Fibroblast of pulmonary artery (primary cell): ENCODE measurements at places on chromosomes 12 and 14.

DNA sequence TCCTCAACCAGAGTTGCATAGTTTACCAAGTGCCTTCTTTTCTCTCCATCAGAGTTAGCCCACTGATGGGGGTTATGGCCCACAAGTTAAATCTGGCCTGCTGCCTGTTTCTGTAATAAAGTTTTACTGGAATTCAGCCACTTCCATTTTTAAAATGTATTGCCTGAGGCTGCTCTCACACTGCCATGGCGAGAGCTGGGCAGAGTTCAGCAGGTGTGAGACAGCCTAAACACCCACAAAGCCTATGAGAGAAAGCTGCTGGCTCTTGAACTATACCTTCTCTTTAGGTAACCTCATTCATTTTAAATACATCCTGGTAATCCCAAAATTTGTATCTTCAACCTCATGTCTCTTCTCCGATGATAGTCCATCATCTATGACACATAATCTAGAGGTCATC lies 86.1 kb downstream of the BCL2L14 start:
- DNase-seq, result no peak

GRCh38 chr12:105626653-105627052 lies 296.2 kb downstream of the C12orf75 start:
- DNase-seq, result no peak

DNA sequence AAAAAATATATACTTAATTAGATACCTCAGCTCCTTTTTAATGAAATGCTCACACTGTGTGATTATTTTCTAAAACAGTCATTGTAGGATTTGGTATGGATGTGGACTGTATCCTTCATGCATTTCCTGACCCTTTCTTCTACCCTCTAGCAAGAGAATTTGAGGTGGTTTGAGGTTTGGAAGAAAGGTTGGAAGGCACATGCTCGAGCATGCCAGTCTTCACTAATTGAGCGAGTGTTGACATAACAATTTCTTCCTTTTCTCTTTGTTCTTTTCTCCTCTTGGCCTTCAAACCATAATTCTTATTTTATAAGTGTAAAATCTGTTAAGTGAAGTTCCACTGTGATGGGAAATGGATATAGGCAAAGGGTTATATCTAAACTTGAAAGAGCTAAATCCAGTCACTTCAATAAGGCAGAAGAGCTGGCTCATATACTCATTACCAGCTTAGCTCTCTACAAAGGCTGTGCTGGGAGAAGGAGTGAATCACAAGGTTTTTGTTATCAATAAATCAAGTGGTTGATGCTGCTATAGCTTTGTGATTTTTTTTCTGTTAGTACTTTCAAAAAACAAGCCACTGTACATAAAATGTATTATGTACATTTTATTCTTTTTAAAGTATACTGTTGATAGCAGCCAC lies 16.2 kb upstream of the PTHLH start:
- DNase-seq, result no peak

- no peak for DNase-seq
Observed at GRCh38 chr14:72824051-72824450, 69.8 kb downstream of the DPF3 start.

- DNase-seq, result no peak
Observed at GRCh38 chr14:79656056-79656455, 555.2 kb downstream of the DIO2 start.

- DNase-seq, result peak; percentile 18
Observed at GRCh38 chr12:76878099-76878898, 520 bp downstream of the CSRP2 start.

GRCh38 chr12:9925705-9926393 lies 6.3 kb downstream of the CLEC2A start:
- DNase-seq, result peak; percentile 71

GRCh38 chr12:49798248-49798647 lies 30.0 kb downstream of the NCKAP5L start:
- DNase-seq, result no peak

DNA sequence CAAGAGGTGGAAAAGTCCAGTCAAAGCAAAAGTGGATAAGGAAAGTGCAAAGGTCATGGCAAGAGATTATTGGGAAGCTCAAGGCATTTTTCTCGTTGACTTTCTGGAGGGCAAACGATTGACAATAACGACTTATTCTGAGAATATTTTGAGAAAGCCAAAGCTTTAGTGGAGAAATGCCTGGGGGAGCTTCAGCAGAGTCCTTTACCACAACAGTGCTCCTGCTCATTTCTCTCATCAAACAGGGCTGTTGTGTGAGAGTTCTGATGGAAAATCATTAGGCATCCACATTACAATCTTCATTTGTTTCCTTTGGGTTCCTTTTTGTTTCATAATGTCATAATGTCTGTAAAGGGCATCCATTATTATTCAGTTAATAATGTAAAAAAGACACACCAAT lies 26.9 kb downstream of the PRB3 start:
- DNase-seq, result no peak

- no peak for DNase-seq
Observed at GRCh38 chr12:68368327-68368726, 36.2 kb upstream of the MDM1 start.

- DNase-seq, result no peak
Observed at GRCh38 chr12:92290886-92291285, 145.2 kb upstream of the BTG1 start.

GRCh38 chr12:129788506-129789084 lies 115.2 kb downstream of the TMEM132D start:
- DNase-seq, result no peak

- DNase-seq, result no peak
Observed at GRCh38 chr12:47067176-47067575, 12.2 kb upstream of the PCED1B start.

DNA sequence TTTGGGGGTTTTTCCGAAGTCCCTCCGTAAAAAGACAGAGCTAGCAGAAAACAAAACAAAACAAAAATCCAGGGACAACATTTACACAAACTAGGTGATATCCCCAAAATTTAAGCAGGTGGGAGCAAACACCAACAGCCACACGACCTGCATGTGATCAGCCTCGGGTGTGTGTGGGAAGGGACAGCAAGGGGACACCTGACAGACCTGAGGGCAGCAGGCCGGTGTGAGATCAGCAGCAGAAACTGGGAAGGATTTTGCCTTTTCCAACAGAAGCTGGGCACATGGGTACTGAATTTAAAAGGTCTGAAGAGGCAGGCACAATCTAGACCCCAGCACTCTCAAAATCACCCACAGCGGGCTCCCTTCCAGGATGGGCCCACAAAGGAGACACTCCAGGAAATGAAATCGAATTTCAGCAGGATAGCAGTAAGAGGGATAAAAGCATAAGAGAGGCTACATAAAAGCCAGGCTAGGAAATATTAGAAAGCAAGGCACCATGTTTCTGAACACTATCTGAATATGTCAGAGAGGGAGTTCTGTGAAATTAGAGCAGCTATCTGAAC lies 36.5 kb upstream of the SELPLG start:
- no peak for DNase-seq

DNA sequence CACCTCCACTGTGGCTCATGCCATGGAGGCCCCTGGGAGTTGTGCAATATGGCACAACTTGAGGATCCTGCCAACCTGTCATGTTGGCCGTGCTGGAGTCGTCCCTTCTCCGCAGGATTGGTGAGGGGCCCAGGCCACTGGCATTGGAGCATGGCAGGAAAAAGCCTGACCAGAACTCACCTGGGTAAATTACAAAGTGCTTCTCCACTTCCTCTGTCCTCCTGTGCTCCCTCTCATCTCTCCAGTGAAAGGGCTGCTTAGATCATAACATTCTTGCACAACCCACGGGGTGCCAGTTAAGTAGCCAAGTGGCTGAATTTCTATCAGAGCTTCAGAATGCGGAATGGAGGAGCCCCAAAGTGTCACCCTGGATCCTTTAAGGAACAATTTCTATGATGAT lies 381.0 kb downstream of the DPF3 start:
- no peak for DNase-seq

GRCh38 chr12:116784238-116784612 lies 46.1 kb downstream of the RNFT2 start:
- no peak for DNase-seq

DNA sequence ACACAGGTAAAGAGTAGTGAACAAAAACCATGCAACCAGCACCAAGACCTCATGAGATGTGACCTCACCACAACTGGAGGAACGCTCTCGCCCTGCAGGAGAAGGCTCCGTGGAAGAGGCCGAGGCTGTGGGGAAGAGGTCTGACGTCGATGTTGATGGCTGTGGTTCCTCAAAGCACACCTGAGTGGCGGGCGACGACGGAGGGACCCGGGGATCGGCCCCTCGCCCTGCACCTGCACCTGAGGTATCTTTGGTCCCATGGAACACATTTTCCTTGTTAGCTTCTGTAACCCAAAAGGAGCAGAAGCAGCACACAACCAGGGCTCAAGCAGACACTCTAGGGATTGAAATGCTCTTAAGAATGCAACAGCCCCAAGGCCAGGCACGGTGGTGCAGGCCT lies 17.9 kb downstream of the CHFR start:
- DNase-seq, result no peak

DNA sequence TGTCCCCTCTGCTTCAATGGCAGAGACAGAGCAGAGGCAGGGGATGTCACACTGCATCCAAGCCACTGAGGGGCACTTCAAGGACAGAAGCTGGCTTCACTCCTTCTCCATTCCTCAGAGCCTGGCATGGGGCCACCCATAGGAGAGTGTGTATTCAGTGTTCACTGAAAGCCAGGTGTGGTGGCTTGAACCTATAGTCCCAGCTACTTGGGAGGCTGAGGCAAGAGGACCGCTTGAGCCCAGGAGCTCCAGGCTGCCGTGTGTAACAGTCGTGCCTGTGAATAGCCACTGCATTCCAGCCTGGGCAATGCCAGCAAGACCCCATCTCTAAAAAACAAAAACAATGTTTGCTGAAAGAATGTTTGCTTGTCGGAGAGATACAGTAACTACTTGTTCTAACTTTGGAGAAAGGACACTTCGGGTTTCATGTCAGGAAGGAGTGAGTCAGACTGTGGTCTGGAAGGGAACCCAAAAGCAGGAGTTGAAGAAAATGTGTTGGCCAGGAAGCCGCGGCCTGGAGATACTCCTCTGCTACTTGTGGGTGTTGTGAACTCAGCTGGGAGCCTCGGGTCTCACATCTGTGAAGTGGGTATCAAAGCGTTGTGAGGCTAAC lies 43.4 kb downstream of the ELK3 start:
- peak; percentile 98 for DNase-seq

- DNase-seq, result no peak
Observed at GRCh38 chr12:94033101-94033500, 115.3 kb upstream of the PLXNC1 start.

DNA sequence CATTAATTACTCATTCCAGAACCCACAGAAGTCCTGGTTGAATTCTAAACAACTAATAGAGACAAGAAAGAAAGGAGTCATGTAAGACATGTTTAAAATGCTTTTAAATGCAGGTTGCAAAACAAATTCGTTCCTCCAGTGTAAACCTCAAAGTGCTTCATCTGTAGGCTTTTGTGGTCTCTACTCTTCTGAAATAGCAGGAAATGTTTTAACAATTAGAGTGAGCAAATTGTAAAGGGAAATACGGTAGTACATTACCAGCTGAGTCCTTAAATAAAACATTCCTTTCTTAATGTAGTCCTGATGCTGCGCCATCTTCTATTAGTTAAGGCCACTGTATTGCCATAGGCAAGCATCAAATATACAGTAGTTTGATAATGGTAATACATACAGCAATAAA lies 1934.2 kb upstream of the SEL1L start:
- no peak for DNase-seq

- no peak for DNase-seq
Observed at GRCh38 chr14:57487771-57488170, 5.9 kb downstream of the CCDC198 start.

GRCh38 chr14:74508292-74508731 lies 14.7 kb downstream of the ISCA2 start:
- DNase-seq, result peak; percentile 20

GRCh38 chr14:75025082-75025481 lies 22.4 kb downstream of the EIF2B2 start:
- peak; percentile 64 for DNase-seq

GRCh38 chr12:53497461-53497860 lies 1.8 kb downstream of the MAP3K12 start:
- DNase-seq, result no peak

GRCh38 chr12:55985341-55985740 lies 11.5 kb downstream of the RAB5B start:
- DNase-seq, result no peak

GRCh38 chr12:42129595-42130204 lies 15.0 kb downstream of the GXYLT1 start:
- peak; percentile 83 for DNase-seq

GRCh38 chr12:115057445-115057844 lies 373.5 kb upstream of the TBX3 start:
- no peak for DNase-seq

DNA sequence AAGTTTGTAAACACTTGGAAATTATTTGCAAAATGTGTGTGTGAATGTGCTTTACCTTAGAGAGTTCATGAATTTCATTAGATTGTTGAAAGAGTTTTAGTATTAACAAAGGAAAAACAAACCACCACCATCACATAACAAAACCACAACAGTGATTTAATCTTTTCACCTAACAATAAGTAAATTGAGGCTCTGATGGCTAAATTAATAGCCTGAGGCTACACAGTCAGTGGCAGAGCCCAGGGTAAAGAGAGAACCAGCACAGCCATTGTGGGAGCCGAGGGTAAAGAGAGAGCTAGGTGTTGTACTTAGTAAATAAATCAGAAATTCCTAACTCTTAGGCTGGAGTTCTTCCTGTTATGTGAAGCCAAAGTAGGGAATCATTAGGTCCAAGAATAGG lies 51.2 kb upstream of the CAPRIN2 start:
- DNase-seq, result no peak

GRCh38 chr12:122371475-122372045 lies 50.9 kb downstream of the CLIP1 start:
- no peak for DNase-seq

GRCh38 chr14:75489480-75489837 lies 32.8 kb upstream of the BATF start:
- DNase-seq, result no peak

- no peak for DNase-seq
Observed at GRCh38 chr14:97707603-97708002, 910.4 kb downstream of the VRK1 start.

DNA sequence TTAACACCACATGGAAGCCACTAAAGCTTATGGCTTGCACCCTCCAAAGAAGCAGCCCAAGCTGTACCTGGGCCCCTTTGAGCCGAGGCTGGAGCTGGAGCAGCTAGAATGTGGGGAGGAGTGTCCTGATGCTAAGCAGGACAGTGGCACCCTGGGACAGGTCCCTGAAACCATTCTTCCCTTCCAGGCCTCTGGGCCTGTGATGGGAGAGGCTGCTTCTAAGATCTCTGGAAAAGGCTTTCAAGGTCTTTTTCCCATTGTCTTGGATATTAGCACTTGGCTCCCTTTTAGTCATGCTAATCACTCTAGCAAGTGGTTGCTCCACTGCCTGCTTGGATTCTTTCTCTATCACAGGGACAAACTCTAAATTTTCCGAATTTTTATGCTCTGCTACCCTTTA lies 40.9 kb downstream of the OSBPL8 start:
- DNase-seq, result no peak
